Memory B cell (primary cell): ENCODE measurements at places on chromosomes 11 and 22.

DNA sequence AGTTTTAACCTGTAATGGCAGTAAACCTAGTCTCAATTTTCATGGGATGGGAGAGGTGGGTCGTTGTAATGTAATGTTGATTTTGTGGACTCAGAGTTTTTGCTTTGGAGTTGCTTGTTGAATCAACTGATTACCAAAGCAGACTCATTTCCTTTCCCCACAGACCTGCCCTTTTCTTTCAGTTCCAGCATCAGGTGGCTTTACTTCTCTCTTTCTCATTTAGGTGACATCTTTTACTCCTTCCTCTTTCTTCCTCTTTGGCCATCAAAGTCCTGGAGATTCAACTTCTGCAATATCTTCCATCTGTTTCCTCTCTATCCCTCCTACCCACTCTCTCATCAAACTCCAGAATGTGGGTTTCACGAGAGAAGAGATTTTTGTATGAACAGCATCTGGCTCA is 313.9 kb downstream of the TMEM135 start:
- no peak for DNase-seq

GRCh38 chr11:107268977-107269376 is 188.6 kb downstream of the CWF19L2 start:
- no peak for DNase-seq

DNA sequence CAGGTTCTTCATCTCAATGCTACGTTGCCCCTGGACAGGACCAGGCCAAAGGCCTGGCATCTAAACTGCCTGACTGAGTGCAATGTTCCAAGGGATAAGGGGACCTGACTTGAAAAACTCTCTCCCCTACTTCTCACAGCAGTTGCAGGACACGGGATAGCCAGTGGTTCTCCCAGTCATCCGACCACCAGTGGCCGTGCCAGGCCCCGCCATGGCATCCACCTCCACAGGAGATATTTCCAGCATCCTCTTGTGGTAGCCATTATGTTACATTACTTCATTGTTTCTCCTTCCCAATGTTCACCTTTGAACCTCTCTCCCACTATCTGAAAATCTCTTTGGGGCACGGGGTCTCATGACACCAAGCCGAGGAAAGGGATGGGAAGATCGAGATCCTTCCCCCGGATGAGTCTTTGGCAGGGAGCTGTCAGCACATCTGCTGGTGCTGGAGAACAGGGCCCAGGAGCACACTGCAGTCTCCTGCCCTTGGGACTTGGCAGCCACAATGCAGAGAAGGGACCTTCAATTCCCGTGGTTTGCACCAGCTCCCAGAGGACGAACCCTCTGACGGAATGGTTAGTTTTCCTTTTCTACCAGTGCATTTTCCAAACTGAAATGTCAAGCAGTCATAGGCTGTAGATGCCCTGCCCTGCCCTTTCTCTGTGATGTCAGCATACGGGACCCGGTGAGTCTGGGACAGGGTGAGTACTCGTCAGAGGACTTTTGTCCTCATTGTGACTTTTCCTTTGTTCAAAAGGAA is 121.2 kb downstream of the ETS1 start:
- DNase-seq, result no peak

- DNase-seq, result no peak
Measured at GRCh38 chr22:44347549-44347948, 34.8 kb upstream of the SHISAL1 start.

DNA sequence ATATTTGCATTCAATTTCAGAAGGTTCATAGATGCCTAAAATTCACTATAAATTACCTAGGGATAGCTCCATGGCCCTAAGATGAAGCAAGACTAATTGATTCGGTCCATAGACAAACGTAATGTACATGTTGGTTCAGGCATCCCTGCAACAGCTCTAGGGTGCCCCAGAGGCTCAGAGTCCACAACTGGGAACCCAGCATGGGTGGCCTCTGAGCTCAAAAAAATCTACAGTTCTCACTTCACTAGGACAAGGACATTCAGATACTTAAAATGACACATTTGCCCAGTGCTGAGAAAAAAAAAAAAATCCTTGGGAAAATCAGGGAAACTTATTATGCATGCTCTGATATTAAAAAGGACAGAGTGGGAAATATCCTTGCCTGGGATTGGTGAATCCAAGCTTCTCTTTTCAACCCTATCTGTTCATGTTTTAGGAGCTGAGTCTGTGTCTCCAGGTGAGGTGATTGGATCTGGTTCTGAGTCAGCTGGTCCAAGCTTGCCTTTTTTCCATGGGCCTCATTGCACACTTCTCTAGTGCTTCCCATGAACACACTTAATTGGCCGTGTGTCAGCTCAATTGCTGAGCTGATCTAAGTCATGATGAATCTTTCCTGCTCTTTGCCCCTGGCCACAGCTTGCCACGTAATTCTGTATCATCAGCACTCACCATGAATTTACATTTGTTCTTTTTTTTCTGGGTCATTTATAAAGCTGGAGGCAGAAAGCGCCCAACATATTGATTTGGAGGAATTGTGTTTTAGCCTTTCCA is 116.3 kb upstream of the RCN1 start:
- no peak for DNase-seq

GRCh38 chr22:47808886-47809620 is 1046.6 kb downstream of the TBC1D22A start:
- DNase-seq, result no peak

DNA sequence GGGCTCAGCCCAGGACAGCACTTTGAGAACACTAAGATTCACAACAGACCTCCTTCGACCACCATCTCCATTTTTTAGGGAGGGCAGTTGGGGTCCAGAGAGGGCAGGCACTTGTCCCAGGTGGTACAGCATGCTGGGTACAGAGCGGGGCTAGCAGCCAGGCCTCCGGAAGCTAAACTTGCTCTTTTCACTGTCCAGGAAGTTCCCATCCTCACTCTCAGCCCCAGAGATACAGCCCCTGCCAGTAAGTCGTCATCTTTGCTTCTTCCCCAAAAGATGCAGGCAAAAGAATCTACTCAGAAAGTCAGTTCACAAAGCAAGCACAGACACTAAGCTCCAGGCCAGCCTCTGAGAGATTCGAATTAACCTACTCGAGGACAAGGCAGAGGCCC is 6.7 kb upstream of the RAB3IL1 start:
- no peak for DNase-seq

GRCh38 chr11:125773516-125773915 is 5.1 kb downstream of the PATE2 start:
- no peak for DNase-seq

GRCh38 chr11:33722590-33723234 is 13.5 kb downstream of the CD59 start:
- DNase-seq, result no peak

DNA sequence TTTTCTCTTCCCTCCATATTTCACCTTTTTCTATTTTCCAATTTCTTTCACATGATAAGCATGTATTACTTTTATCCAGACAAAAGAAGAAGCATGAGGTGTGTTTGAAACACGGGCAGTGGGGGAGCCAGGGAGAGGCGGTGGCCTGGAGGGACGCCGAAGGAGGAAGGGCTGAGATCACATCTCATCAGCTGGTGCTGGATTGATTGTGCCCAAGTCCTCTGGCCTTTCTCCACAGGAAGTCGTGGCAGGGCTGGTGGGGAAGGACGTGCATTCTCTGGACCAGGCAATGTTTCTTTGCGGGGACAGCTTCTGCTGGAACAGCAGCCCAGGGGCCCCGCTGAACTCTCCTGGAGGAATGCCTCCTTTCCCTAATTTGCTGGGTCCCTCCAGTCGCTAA is 82.9 kb downstream of the MIAT start:
- DNase-seq, result no peak

- no peak for DNase-seq
Measured at GRCh38 chr11:64357904-64358535, 942 bp upstream of the RPS6KA4 start.

GRCh38 chr22:19776433-19777031 is 16.0 kb downstream of the TBX1 start:
- DNase-seq, result no peak

DNA sequence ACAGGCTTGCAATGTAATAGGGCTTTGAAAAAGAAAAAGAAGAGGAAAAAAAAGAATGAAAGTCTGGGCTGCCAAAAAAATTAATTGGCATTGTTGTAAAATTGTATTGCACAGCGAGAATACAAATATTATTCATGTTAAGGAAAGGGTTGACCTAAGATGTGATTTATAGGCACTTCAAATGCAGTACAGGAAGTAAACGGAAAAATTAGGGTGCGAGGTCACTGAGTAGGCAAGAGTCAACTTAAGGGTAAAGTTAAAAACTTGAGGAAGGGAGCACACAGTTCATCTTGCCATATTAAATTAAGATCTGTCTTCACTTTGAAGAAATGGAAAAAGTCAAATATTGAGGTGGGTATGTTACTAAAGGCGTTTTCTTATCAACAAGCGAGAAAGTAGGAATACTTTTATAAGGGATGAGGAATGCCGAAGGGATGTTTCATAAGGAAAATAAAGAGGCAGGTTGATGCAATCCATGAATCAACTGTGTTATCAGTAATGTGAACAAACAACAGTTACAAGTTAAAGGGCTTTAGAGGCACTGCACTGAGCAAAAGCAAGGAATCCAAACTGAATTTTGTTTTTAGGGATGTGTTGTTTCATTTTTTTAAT is 123.0 kb downstream of the WT1 start:
- no peak for DNase-seq

DNA sequence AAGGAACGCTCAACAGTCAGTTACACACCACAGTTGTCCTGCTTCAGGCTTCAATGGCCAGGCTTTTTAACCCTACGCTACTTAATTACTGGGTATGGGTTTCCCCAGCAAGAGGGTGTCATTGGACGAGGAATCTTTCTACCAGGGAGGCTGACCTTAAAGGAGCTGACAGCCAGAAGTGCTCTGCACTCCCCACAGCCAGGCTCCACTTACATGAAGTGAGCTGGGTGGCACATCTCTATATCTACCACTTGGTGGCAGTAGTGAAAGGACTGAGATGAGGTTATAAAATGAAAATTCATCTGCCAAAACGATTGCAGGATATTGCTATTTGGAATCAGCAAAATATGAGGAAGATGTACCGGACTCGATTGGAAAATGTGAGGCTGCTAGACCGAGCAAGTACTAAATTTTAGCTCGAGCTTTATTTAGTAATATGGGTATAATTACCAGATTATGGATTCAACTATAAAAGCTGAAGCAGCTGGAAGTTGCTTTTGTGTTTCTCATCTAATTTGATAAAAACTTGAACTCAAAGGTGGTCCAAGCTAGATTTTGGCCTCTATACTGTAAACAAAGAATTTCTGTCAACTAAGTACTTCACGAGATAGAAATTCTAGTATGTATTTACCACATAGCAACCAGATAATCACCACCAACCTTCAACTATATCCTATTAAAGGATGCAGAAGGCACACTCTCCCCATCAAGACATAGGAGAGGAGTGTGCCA is 53.9 kb upstream of the CEP126 start:
- DNase-seq, result peak; percentile 35

GRCh38 chr22:40594924-40595323 is 41.6 kb downstream of the MRTFA start:
- no peak for DNase-seq

DNA sequence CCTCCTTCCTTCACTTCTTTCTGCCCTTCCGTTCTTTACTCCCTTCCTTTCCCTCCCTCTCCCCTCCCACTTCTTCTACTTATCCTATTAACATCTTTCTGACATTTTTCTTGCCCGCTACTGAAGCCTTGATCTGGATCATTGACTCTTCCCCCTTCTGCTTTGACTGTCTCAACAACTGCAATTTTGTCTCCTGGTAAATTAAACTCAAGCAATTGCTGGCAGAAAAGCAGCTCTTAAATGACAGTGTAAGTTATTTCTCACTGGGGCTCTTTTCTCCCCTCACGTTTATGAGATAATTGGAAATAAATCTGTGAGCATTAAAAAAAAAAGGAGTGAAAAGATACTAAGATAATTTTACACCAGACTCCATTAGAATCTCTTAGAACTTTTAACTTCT is 120.0 kb downstream of the SLC17A6 start:
- DNase-seq, result no peak

- peak; percentile 5 for DNase-seq
Measured at GRCh38 chr11:8023831-8024555, 36.9 kb downstream of the EIF3F start.

- DNase-seq, result no peak
Measured at GRCh38 chr11:60873533-60873932, 6.2 kb downstream of the ZP1 start.

- DNase-seq, result no peak
Measured at GRCh38 chr11:75023446-75024067, 34.8 kb downstream of the NEU3 start.

DNA sequence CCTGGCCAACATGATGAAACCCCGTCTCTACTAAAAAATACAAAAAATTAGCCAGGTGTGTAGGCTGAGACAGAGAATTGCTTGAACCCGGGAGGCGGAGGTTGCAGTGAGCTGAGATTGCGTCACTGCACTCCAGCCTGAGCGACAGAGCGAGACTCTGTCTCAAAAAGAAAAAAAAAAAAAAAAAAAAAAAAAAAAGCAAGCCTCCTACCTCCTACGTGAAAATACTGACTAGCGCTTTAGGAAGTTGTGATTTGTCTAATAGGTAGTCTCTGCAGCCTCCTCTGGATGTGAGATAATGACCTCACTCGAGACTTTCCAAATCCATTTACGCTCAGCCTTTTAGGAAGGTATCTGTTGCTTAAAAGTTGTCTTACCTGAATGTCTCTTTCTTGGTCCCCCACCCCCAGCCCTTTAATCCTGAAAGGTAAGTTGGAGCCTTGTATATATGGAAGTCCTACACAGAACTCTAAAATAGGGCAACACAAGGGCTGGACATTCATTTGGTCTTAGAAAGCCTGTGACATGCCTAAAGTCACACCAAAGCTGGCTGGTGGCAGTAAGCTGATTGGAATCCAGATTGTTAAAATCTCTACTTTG is 5.5 kb downstream of the SEPTIN3 start:
- DNase-seq, result no peak

DNA sequence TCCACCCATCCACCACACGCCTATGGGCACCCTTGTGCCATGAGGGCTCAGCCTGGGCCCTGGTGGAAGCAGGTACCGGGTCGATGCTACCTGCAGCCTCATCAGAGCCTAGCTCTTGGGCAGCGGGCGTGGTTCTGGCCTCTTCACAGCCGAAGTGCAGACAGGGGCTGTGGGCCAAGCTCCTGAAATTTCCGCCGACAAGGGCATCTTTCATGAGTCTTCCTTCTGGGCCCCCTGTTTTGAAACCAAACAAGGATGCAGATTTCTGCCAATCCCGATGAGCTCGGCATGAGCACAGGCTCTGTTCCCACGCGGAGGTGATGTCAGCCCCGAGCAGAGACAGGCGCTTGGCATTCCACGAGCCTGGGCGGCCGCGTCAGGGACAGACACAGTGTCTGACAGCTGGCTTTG is 22.6 kb upstream of the MGAT3 start:
- DNase-seq, result no peak

- DNase-seq, result no peak
Measured at GRCh38 chr11:57773026-57773598, 11.5 kb downstream of the CTNND1 start.

DNA sequence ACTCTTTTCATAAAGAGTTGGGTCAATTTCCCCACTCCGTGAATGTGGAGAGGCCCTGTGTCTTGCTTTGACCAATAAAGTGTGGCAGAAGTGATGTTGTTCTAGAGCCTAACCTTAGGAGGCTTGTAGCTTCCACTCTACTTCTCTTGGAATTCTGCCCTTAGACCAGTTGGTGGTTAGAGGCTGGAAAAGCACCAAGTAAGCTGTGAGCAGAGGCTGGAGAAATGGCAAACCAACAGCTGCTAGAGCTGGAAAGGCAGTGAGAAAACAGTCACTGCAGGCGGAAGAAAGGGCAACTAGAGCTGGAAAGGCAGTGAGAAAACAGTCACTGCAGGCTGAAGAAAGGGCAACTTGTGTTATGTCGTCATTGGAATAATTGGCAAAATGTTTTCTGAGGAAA is 29.8 kb upstream of the MSANTD2 start:
- no peak for DNase-seq
